Large intestine (tissue), 12 donors: ENCODE measurements at places on chromosomes 12 and 14.

GRCh38 chr12:131332224-131332623 lies 378.5 kb downstream of the ADGRD1 start:
- no peak for DNase-seq

DNA sequence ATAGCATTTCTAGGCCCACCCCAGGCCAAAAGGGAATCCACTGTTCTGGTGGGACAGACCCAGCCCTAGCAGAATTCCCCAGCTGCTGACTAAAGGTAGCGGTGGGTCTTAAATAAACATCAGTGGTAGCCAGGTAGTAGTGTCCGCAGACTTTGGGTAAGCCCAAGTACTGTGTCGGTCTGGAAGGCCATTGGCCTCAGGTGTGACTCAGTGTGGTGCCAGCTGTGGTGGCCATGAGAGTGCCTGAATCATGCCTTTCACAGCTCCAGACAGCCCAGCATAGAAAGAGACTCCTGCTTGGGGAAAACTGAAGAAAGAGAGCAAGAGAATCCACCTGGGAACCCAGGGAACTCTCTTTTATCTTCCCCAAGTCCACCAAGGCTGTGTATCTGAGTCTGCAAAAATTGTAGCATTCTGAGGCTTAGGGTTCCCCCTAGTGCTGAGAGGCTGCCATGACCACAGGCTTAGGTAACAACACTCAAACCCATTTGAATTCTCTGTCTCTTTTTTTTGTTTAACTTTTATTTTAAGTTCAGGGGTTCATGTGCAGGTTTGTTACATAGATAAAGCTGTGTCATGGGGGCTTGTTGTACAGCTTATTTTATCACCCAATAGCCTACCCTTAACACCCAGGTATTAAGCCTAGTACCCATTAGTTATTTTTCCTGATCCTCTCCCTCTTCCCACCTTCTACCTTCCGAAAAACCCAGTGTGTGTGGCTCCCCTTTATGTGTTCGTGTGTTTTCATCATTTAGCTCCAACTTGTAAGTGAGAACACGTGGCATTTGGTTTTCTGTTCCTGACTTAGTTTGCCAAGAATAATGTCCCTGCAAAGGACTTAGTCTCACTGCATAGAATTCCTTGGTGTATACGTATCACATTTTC lies 16.7 kb upstream of the CD163L1 start:
- peak; percentile 15 for DNase-seq

DNA sequence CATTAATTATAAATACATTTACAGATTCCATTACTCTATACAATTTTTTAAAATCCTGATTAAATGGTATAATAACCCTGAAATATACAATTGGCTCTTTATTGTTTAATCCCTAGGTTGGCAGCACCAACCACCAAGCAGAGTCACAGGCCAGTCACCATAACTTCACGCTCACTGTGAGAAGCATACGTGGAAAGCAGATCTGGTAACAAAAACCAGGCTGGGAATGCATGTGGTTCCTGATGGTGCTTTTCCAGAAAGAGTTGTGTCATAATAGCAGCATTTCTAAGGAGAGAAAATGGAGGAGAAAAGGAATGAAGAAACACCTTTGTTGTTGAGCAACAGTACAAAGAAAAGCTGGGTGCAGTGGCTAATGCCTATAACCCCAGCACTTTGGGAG lies 66.1 kb downstream of the SIX6 start:
- DNase-seq, result no peak

GRCh38 chr12:21894792-21895595 lies 46.2 kb downstream of the ABCC9 start:
- DNase-seq, result no peak

DNA sequence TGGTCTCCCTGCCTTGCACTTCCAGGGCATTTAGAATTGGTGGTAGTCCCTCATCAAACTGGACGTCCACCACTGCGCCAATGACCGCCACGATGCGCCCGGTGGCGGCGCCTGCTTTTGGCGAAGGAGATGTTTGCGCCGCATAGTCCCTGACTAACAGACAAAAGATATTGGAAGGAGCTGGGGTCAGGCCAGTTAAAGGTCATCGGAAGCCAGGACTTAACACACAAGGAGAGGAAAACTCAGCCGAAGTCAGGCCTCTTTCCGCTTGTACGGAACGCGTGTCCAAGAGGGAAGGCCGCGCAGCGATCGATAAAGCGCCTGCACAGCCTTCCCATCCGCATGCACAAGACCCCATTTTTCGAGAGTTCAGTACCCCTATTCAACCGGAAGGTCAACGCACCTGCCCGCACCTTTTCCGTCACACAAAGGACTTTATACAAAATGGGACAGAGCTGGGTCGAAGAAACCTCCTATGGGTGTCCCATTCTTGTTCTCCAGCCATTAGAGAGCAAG lies 525 bp downstream of the ATP5F1B start:
- no peak for DNase-seq

- no peak for DNase-seq
These were observed 58.4 kb upstream of the OTX2 start for GRCh38 chr14:56868660-56869059.

DNA sequence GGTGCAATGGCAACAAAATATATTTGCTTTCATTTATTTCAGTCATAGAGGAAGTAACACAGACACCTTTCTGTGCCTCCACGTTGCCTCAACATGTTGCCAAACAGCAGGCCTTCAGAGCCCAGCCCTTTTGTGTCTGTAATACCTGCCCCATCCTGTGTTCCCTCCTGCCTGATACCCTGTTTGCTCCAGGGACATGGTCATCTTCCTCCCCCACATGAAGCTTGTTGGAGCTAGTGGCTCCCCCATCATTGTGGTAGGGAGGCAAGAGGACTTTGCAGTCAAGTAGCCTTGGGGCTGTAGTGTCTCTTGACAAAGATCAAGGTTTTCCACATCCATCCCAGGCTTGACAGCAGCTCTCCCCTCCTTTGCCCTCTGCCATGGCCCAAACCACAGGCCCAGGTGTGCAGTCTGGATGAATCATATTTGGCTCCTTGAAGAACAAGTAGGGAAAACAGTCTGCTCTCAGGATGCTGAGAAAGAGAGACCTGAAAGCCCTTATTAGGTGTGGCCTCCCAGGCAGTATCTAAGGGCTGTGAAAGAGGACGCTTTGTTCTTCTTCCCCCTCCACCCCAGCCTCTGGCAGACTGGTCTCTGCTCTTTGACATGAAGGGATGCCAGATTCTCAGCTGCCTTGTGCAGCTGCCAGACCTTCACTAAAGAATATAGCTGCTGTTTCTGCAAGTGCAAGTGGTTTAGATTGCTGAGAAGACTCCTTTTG lies 329.0 kb downstream of the C12orf75 start:
- DNase-seq, result no peak

- no peak for DNase-seq
These were observed 12.9 kb downstream of the SYNE3 start for GRCh38 chr14:95503365-95504134.

DNA sequence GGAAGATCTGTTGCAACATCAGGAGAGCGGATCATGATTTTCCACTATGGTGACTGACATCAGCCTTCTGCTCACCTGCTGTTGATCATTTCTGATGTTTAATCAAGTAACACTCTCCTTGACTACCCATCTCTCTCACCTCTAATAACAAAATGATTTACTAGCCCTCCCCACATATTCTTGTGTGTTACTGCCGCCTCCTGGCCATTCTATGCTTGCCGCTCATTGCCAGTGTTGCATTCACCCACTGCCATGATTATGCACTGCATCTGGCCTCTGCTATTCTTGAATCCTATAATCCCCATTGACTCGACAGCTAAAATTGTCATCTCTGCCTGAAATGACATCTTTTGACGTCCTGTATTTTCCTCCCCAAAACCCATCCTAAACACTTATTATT lies 113.8 kb downstream of the RERGL start:
- no peak for DNase-seq
